ENCODE measurements at places on chromosomes 4 and X.

GRCh38 chr4:678331-679103 is 4.2 kb downstream of the MYL5 start:
- no peak for DNase-seq

DNA sequence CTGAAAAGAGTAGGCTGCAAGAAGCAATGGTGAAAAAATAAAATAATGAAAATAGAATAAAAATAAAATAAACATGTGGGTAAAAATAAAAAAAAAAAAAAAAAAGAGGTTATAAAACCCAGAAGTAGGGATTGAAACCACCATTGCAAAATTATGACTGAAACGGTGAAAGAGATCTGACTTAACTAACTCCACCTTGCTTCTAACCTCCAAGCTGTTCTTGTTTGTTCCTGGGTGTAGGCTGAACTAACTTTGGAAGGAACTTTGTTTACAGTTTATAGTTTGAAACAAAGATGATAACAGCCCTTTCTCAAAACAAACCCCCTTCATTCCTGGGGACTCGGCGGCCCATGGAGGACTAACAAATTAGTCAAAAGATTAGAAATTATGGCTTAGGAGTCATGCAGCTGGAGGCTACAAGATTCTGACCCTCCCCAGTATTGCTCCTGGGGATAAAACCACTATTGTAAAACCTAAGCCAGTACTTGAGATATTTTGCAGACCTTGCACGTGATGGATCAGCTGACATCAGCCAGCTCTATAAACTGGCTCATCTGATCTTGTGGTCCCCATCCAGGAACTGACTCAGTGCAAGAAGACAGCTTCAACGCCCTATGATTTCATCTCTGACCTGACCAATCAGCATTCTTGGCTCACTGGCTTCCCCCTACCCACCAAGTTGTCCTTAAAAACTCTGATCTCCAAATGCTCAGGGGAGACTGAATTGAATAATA is 30.4 kb downstream of the DDX60L start:
- DNase-seq = peak; percentile 89

GRCh38 chrX:111133389-111133788 is 37.4 kb downstream of the PAK3 start:
- DNase-seq = no peak

- DNase-seq = no peak
Measured at GRCh38 chr4:78904143-78904542, 35.1 kb downstream of the PAQR3 start.

DNA sequence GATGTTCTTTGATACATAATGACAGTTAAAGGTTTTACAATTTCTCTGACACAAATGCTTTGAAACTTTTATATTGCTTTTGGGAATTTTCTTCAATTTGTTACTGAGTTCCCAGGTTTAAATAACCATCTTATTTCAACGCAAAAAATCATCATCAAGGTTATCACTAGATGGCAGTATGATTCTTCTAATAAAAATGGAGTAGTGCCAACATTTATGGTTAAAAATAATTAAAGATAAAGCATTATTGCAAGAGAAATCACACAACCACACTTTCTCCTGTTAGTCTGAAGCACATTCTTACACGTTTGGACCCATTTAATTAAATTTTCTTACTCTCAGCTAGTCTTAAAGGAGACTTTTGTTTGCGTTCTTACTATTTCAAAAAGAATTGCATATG is 611.3 kb upstream of the CPXCR1 start:
- peak; percentile 1 for DNase-seq

- no peak for DNase-seq
Measured at GRCh38 chr4:156816360-156816755, 155.2 kb downstream of the PDGFC start.

DNA sequence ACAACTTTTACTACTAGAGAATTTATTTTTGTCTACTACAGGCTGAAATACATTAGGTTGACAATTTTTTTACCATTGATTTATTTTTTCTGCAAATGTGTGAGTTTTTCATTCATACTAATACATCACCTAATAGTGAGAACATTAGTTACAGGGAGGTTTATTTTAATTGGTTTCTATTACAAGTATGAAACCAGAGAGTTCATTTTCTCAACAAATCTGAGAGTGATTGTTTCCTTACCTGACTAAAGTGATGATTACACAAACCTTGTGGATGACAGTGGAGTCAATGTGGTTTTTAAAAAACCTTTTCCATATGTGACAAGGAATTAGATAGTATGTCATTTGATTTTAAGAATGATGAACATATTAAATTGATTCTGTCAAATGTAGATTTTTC is 227.4 kb downstream of the PALLD start:
- no peak for DNase-seq

DNA sequence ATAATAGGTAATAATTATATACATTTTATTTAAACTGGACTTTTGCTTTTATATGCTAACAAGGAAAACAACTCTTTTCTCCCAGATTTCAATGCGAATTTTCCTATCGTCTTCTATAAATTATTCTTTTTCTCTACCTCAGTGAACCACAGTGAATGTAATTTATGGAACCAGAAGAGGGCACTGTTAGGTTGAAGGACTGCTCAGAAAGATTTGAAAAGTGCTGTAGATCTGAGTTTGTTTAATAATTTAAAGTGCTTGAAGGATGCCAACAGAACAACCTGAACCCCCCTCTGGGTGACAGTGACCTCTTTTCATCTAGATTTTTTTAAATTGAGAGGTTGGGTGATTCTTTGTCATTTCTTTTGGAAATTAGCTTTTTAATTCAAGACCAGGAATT is 54.9 kb downstream of the PHOX2B start:
- peak; percentile 72 for DNase-seq

DNA sequence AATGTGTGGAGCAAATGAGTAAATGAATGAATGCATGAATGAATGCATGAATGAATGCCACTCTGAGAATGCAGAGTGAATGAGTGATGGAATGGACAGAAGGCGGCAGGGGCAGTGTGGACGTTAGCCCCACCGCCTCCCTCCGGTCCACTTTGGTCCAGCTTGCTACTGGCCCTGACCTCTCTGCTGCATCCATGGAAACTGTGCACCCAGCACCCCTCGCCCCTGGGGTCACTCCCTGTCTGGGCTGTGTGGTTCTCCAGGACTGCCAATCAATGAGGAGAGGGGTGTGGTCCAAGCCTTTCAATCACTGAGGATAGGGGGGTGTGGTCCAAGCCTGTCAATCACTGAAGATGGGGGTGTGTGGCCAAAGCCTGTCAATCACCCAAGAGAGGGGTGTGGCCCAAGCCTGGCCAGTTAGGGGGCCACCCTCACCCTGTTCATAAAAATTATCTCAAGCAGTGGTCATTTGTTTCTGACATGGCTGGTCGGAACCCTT is 39.2 kb upstream of the ASMTL start:
- DNase-seq = peak; percentile 11

DNA sequence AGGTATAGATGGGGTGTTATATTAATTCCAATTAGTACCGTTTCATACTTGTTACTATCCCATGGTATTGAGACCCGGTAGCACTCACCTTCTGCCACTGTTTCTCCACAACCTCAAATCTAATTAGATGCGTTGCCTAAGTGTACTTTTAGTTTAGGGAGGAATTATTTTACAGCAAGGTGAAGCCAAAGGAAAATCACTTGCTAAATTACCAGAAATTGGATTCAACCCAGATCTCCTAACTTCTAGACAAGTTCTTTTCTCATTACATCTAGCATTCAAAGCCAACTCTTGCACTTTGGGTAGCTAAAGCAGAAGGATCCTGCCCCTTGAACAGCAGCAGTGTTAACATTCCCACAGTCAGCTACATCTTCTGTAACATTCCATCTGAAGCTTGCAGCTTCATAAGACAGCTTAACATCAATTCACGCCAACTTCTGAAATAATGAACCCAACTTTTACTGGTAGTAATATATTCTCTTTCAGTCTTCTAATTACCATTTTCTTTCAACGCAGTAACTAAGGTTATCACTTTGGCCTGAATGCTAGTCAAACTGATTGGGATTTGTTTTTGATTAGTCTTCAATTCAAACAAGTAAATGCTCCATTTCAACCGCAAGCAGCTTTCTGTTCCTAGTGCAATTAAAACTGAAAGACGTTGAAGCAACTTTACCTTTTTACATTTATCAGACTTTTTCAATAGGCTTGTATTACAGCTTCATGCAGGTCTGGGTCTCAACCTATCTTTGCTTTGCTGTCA is 934 bp upstream of the SEC31A start:
- DNase-seq = peak; percentile 54

- DNase-seq = no peak
Measured at GRCh38 chr4:83581411-83582288, 45.7 kb downstream of the GPAT3 start.

All from choroid plexus epithelial cell (primary cell).